CD4-positive, CD25-positive, alpha-beta regulatory T cell (primary cell): ENCODE measurements at places on chromosomes 1 and 21.

DNA sequence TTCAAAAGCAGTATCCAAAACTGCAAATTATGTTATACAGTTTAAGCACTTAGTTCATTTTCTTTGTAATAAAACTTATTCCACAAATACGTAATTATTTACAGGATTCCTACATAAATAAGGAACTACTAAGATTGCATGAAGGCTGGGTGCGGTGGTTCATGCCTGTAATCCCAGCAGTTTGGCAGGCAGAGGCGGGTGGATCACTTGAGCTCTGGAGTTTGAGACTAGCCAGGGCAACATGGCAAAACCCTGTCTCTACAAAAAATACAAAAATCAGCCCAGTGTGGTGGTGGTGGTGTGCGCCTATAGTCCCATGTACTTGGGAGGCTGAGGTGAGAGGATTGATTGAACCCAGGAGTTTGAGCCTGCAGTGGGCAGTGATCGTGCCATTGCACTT is 69.3 kb downstream of the POU2F1 start:
- no peaks in the 10 kb centered on the region for H3K4me1 ChIP-seq
- H3K4me3 ChIP-seq = no peak overlapping the region
- no peaks in the 10 kb centered on the region for H3K27me3 ChIP-seq
- no peak for DNase-seq

DNA sequence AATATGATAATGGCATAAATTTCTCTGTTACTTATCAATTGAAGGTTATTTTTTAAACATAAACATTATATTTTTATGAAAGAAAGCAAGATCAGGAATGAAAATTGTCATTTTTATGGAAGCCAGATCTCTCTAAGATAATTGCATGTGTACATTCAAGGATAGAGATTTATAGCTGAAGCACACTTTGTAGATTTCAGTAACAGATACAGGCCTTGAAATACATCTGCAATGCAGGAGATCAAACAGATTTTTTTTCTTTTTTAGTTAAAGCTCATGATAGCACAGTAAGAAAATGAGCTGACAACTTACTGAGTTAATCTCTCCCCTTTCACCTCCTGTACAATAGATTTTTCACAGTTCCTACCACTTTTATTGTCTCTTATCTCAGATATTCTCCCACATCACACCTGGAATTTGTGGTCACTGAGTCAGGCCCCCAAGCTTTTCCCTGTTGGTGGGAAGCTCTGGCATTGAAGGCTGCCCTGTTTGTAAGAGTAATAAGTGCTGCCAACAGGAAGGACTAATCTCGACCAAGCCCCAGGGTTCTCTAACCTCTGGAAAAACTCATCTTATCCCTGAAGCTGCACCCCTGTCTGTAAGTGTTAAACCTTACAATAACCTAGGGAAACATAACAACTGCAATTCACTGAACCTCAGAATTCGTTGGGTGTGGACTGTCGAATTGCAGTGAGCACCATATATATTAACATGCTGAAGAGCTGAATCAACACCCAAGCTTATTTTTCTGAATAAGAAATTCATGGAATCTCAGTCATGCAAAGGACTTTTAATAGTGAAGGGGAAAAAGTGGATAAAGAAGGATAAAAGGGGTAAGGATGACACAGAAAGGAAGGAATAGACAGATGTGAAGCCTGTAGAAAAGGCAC is 599.0 kb downstream of the LMO4 start:
- H3K27ac ChIP-seq = no peak overlapping the region
- no peaks in the 10 kb centered on the region for H3K36me3 ChIP-seq
- H3K27me3 ChIP-seq = no peaks in the 10 kb centered on the region

DNA sequence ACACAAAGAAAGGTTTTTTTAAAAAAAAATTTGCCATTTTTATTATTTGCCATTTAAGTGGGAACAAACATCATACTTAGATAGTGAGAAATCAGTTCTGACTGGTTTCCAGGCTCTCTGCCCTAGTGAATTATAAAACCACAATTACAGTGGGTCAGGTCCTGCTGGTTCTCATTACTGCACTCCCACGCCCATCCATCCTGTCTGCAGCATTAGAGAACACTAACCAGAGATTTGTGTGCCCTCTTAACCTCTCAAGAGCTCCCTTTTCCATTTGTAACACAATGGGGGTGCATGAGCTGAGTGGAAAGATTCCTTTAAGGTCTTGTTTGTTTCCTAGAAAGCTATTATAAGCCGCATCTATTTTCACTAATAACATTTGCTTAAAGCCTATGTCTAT is 489.3 kb downstream of the AMY1C start:
- H3K36me3 ChIP-seq = no peaks in the 10 kb centered on the region
- H3K27ac ChIP-seq = no peak overlapping the region
- no peak overlapping the region for H3K4me3 ChIP-seq
- no peaks in the 10 kb centered on the region for H3K4me1 ChIP-seq
- no peaks in the 10 kb centered on the region for H3K27me3 ChIP-seq
- no peak for DNase-seq

- peak overlapping the region; percentile 73 for H3K27ac ChIP-seq
- peak overlapping the region; percentile 88 for H3K4me3 ChIP-seq
- peaks cover 19% of the 10 kb centered on the region for H3K4me1 ChIP-seq
- DNase-seq = peak; percentile 18
- H3K36me3 ChIP-seq = peaks cover 2% of the 10 kb centered on the region
- H3K27me3 ChIP-seq = no peaks in the 10 kb centered on the region
These were observed 634 bp downstream of the MYCBP start for GRCh38 chr1:38872401-38873026.

GRCh38 chr1:51829058-51829457 is 49.5 kb downstream of the NRDC start:
- no peak for DNase-seq
- no peaks in the 10 kb centered on the region for H3K4me1 ChIP-seq
- no peak overlapping the region for H3K4me3 ChIP-seq

GRCh38 chr1:227905573-227906487 is 41.9 kb downstream of the WNT9A start:
- H3K4me3 ChIP-seq = no peak overlapping the region
- DNase-seq = no peak

DNA sequence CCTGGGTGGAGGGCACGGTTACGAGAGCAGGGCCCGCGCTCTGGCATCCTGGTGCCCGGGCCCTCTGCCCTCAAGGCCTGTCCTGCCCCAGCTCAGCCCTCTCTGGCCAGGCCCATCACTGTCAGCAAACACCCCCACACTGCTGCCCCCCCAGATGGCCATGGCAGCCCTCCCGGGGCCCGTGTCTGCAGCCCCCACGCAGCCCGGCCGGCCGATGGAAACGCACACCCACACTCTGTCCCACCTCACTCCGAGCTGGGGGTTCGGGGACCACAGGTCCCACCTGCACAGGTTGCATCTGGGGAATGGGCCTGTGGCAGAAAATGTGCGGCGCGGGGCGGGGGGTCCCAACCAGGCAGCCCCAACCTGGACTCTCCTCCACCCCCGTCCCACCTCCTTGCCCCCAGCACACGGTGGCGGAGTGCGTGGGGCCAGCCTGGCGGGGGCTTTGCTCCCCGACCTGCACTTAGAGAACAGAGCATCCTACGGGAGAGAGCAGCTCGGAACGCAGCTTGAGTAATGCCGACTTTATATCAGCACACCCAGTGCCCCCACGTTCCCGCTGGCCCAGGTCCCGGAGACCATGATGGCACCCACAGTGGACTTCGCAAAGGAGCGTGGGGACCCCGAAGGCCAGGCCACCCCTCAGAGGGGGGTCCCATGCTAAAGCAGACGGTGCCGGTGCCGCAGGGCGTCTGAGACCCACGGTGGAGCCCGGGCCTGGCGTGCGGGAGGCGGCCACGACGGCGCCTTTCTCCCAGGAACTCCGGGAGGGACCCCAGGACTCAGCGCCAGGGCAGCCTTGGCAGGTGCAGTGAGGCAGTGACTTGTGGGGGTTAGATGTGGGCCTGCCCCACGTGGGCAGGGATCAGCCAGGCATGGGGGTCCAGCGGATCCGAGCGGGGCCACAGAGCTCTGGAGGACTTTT is 7.5 kb upstream of the RNF223 start:
- DNase-seq = no peak
- H3K36me3 ChIP-seq = no peaks in the 10 kb centered on the region
- peaks cover 14% of the 10 kb centered on the region for H3K4me1 ChIP-seq
- H3K27me3 ChIP-seq = no peaks in the 10 kb centered on the region
- no peak overlapping the region for H3K27ac ChIP-seq
- no peak overlapping the region for H3K4me3 ChIP-seq

DNA sequence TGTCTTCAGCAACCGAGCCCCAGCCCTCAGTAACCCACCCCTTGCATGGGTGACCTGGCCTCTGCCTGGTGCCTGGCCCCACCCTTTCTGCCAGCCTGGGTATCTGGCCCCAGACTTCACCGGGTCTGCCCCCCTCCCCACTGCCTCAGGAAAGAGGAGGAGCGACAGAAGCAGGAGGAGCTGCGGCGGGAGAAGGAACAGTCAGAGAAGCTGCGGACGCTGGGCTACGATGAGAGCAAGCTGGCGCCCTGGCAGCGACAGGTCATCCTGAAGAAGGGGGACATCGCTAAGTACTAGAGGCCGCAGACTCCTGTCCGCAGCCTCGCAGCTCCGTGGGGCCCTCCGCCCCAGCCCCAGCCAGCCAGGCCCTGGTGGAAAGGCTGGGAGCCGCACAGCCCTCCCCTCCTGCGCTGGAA is 6.1 kb downstream of the TNFRSF25 start:
- peaks cover 60% of the 10 kb centered on the region for H3K4me1 ChIP-seq
- peak; percentile 58 for DNase-seq
- peaks cover 21% of the 10 kb centered on the region for H3K36me3 ChIP-seq
- H3K27me3 ChIP-seq = no peaks in the 10 kb centered on the region

DNA sequence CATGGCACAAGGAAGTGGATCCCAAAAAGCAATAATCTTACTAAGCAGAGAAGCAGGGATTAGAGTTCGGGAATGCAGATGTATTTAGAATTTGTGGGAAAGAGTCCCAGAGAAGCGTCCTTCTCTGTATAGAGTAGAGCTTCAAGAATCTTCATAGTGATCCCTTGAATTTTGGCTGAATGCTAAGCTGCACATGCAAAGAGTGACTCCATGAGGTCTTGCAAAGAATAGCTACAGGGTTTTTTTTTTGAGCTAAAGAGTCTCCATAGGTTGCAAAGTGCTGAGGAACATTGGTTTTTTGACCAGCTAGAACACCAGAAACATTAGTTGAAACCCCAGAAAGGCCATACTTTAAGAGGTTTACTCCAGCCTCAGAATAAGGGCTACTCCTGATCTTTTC is 206.7 kb downstream of the CTH start:
- H3K27me3 ChIP-seq = no peaks in the 10 kb centered on the region
- no peaks in the 10 kb centered on the region for H3K4me1 ChIP-seq
- no peaks in the 10 kb centered on the region for H3K36me3 ChIP-seq

DNA sequence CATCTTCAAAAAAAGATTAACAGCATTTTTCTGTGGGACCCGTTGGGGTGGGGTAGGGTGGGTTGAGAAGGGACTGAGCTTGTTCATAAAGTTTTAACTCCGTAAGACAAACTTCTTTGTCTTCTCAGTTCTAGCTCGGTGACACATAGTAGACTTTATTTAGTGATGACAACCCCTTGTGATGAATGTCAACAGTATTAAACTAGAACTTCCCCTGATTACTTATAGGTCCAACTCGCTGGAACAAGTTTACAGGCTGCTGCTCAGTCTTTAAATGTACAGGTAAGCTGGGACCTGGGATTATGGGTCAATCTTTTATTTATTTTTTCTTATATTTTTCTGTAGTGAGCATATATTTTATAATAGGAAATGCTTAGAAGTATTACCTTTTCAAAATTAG is 148.4 kb downstream of the CD247 start:
- H3K27me3 ChIP-seq = no peaks in the 10 kb centered on the region
- no peak overlapping the region for H3K4me3 ChIP-seq
- DNase-seq = no peak
- H3K27ac ChIP-seq = no peak overlapping the region

DNA sequence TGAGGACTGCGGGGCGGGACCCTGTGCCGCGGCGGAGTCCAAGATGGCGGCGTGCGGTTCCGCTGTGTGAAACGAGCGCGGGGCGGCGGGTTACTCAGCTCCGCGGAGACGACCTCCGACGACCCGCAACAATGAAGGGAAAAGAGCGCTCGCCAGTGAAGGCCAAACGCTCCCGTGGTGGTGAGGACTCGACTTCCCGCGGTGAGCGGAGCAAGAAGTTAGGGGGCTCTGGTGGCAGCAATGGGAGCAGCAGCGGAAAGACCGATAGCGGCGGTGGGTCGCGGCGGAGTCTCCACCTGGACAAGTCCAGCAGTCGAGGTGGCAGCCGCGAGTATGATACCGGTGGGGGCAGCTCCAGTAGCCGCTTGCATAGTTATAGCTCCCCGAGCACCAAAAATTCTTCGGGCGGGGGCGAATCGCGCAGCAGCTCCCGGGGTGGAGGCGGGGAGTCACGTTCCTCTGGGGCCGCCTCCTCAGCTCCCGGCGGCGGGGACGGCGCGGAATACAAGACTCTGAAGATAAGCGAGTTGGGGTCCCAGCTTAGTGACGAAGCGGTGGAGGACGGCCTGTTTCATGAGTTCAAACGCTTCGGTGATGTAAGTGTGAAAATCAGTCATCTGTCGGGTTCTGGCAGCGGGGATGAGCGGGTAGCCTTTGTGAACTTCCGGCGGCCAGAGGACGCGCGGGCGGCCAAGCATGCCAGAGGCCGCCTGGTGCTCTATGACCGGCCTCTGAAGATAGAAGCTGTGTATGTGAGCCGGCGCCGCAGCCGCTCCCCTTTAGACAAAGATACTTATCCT is 430 bp downstream of the RBM15 start:
- H3K36me3 ChIP-seq = peaks cover 31% of the 10 kb centered on the region
- peak overlapping the region; percentile 99 for H3K27ac ChIP-seq
- DNase-seq = no peak
- no peaks in the 10 kb centered on the region for H3K27me3 ChIP-seq
- H3K4me3 ChIP-seq = peak overlapping the region; percentile 76

DNA sequence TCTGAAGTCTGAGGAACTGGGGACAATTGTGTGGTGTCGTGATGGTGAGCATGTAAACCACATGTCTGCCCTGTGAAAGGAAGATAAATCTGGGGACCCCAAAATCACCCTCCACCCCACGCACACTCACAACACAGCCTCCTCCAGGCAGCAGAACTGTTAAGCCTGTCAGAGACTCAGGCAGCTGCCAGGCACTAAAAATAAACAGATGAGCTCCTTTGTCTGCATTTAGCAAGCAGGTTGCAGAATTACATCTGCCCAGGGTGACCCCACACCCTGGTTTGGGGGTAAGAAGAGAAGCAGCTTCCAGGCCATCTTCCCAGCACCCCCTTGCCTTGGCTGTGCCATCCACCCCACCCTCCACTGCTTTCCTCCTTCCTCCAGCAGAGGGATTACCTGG is 119.1 kb upstream of the RUNX3 start:
- no peaks in the 10 kb centered on the region for H3K27me3 ChIP-seq
- H3K27ac ChIP-seq = no peak overlapping the region
- no peak overlapping the region for H3K4me3 ChIP-seq
